ENCODE measurements at places on chromosomes 5 and 9.
A peak's percentile ranks its signal among the peaks of the same experiment; 100 is the strongest.

- DNase-seq, result no peak
Observed at GRCh38 chr9:7608261-7608660, 191.3 kb downstream of the DMAC1 start.

- DNase-seq, result no peak
Observed at GRCh38 chr9:92637886-92638620, 31.9 kb downstream of the IPPK start.

GRCh38 chr9:133354766-133355165, 1.5 kb downstream of the SURF1 start:
- DNase-seq, result no peak

DNA sequence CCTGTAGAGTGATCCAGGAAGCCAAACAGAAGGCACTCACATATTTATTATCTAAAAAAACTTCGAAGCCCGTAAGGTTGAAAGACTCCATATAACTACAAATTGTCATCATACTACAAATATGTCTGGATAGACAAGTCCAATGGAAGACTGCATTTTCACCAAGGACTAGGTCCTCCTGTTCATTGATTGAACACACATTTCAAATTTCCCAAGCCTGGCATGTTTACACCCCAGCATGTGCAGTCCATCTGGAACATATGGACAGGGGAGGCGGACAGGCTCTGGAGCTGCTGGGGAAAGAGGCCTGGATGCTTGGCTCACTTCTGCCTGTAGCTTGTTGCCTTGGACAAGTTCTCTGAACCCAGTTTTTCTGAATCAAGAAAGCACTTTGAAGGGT, 378.7 kb downstream of the ENC1 start:
- DNase-seq, result peak; percentile 64

- no peak for DNase-seq
Observed at GRCh38 chr5:167261309-167262100, 1029.9 kb upstream of the WWC1 start.

DNA sequence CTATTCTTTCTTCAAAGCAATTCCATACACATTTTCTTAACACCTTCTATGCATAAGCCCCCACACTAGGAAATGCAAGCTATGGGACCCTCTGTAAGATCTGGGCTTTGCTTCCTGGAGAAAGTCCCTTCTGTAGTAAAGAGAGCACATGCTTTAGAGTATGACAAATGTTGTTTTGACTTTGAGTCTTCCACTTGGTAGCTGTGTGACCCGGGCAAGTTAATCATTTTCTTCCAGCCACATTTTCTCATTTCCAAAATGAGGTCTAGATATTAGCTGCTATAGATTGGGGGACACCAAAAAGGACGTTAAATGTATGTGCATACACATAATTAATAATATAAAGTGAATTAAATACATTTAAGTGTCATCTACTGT, 334.0 kb downstream of the NFIB start:
- no peak for DNase-seq

DNA sequence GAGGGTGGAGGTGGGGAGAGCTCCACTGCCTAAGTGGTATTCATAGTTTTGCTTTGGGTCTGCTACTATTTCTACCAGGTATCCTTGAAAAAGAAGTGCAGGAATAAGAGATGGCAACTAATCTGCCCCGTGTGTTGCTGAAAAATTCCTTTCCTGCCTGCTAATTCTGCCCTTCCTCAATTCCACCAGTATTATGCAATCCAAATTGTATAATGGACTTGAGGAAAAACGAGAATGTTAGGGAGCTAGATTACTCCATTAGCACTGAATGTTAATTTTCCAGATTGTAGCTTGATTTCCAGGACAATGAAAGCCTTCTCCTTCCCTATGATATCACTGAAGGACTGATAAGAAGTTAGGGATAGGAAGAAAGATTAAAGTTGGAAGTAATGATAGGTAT, 16.9 kb downstream of the ADAM19 start:
- DNase-seq, result no peak

GRCh38 chr5:73540192-73540591, 25.2 kb downstream of the ANKRA2 start:
- no peak for DNase-seq

- no peak for DNase-seq
Observed at GRCh38 chr9:136499071-136499934, 16.5 kb upstream of the SEC16A start.

GRCh38 chr9:107274096-107274495, 9.0 kb upstream of the RAD23B start:
- no peak for DNase-seq

DNA sequence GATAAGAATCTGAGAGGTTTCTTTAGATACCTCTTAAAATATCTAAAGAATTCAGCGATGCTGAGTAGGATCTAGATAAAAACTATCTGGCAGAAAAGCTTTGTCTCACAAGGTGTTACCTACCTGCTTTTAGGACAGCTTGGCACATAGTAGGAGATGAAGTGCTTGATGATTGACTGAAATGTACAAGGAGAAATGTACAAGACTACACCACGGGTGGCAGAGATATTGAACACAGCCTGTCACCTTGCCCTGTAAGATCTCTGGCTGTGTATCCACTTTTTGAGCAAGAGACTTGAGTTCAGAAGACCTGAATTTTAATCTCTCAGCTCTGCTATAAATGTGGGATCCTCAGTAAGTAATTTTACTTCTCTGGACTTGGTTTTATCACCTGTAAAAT, 15.7 kb downstream of the ALDOB start:
- no peak for DNase-seq

GRCh38 chr9:16391369-16391768, 479.1 kb downstream of the BNC2 start:
- DNase-seq, result no peak

DNA sequence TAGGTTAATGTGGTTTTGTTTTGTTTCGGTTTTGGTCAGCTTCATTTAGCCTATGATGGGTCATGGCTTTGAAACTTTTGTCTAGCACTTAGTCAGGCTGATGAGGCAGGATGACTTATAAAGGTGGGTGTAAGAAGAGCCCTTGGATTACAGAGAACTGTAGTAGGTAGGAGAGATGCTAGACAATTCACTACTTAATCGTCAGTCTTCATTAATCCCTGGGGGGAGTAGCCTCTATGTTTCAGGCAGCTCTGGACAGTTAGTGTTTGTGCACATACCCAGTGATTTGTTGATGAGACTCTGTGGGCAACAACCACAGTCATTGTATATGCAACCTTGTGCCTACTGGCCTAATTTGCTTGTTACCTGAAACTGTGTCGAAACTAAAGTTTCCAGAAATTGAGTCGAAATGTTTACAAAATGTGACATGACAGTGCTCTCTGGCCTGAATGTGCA, 113.3 kb downstream of the MTREX start:
- no peak for DNase-seq

- DNase-seq, result no peak
Observed at GRCh38 chr9:133677126-133678010, 41.2 kb downstream of the DBH start.
